SIG-M5 (cell line): ENCODE measurements at places on chromosomes 6 and 20.
A peak's percentile ranks its signal among the peaks of the same experiment; 100 is the strongest.

- DNase-seq, result no peak
Observed at GRCh38 chr6:119535332-119535731, 185.8 kb upstream of the MAN1A1 start.

GRCh38 chr6:167807200-167807599 is 19.5 kb upstream of the AFDN start:
- no peak for DNase-seq

- no peak for DNase-seq
Observed at GRCh38 chr6:43009124-43009523, 4.6 kb downstream of the MEA1 start.

DNA sequence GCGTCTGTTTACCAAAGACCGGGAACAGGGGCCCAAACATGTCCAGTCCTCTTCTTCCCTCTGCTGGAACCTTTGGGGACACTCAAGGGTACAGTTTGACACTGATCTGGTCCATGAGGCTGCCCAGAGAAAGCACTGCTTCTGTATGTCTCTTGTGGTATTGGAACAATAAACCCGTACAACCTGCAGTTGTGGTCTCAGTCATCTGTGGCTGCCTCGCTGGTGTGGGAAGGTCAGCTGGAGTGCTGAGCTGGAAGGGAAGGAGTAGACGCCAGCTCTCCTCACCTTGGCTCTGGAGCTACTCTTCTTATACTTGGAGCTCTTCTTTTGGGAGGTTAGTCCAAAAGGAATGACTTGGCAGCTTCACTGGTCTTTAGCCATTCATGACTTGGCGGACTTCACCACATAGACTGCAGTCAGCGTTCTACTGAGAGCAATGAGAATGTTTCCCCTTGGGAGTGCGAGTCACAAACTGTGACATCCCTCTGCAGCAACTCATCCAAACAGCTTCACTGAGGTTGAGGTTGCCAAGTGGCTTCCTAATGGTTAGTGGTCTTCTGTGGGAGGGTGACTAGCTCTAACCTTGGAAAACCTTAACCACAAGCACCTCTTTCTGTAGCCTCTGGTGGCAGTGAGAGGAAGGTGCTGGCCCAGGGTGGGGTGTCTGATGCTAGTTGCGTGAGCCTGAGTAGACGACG is 81.2 kb downstream of the ASXL1 start:
- DNase-seq, result no peak

DNA sequence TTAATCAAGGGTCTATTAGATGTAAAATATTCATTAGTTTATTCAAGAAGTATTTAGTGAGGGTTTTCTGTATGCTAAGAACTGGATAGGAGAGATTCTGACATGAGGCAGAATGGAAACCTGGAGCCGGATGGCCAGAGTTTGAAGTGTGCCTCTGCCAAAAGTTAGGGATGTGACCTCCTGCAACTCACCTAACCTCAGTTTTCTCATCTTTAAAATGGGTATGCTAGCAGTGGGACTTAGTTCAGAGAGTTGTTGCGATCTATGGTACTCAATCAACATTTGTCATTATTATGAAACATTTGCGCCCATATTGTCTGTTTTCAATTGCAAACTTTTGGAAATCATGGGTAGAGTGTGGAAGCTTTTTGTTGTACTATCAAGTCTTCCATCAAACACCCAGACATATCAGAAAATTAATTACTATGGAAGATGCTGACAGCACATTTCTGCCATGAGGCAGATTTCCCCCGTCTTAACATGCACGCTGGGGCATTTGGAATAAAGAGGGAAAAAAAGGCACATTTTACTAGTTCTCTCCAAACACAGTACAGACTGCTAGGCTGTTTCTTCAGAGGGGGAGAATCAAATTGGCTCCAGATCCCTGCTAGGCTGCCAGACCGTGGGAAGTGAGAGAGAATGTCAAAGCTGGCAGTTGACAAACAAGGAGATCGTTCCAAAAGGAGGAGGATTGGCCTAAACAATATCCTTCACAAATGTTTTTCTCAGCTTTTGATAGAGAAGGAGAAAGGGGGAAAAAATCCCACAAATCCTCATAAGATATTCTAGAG is 205.3 kb upstream of the TSHZ2 start:
- DNase-seq, result no peak

- no peak for DNase-seq
Observed at GRCh38 chr20:23449421-23449820, 3.3 kb downstream of the CST11 start.

DNA sequence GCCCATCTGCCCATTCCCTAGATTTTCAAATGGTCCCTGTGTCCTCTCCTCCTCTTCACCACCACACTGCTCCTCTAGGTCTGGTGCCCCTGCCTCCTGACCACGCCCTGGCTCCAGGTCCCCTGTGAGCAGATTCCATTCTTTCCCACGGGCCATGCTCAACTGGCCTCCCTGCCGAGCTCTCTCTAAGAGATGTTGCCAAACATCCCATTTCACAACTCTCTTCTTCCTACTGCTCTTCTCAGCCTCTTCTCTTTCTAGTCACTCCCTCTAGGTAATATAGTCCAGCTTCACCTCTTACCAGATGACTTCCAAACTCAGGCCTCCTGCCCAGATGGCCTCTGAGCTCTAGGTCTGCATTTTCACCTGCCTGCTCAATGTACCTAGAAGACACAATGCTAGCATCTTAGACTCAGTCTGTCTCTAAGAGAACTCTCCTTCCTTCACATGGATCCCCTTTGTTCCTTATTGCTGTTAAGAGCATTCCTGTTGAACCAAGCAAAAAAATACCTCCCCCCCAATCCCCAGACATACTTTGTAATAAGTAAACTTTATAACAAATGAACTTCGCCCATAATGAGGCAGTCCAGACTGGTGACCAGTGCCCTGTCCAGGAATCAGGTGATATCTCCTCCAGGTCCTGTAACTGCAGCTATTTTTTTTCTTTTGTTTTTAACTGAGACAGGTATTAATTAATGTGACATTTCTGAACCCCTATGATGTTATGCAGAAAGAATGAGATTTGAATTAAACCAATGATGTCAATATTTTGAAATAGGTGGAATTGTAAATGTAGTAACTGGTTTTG is 79.0 kb downstream of the LYRM4 start:
- DNase-seq, result no peak

DNA sequence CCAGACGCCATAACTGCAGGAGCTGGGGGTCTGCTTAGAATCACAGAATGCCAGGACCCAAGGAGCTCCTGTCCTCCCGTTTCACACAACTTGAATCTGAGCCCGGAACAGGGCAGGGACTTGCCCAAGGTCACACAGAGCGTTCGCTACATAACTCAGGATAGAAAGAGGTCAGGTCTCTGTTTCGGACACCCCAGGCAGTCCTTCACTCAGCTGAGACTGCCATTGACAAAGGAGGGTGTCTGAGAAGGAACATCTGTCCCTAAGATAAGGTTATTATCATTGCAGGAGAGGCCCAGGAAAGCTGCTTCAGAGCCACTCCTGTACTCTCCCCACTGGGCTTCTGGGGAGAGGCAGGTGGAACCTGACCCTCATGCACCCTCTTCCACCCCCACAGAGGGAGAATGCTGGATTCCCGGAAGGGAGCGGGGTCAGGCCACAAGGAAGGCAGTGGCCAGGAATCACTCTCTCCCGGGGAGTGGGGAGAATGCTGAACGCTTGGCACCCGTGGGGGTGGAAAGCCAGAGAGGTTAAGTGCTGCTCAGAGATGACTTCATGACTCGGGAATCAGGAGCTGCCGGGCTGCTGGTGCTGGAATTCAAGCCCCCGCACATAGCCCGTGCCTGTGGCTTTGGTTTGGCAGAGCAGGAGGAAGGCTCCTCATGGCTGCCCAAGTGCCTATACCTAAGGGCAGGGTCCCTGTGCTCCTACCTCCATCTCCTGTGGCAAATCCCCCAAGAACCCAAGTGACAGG is 10.7 kb downstream of the SDC4 start:
- no peak for DNase-seq

- DNase-seq, result no peak
Observed at GRCh38 chr6:134065706-134066105, 13.3 kb upstream of the SLC2A12 start.

- DNase-seq, result no peak
Observed at GRCh38 chr6:20599302-20600051, 65.2 kb downstream of the CDKAL1 start.

- no peak for DNase-seq
Observed at GRCh38 chr6:11258260-11259237, 26.1 kb upstream of the NEDD9 start.

DNA sequence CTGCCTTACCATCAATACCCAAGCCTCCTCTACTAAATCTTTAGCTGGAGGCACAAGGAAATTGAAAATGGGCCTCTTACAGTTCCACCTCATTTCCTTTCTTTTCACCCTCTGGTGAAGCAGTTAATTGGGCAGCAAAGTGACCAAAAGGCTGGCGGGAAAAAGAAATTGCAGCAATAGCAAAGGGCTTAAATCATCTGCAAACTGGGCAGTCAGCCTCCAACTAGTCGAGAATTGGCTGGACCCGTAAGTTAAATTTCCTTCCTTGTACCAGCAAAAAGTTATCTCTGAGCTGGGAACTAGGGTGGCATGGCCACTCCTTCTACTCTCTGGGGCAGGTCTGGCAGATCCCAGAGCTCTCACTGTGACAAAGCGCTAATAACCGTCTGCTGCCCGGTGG is 33.5 kb downstream of the GHRH start:
- no peak for DNase-seq

DNA sequence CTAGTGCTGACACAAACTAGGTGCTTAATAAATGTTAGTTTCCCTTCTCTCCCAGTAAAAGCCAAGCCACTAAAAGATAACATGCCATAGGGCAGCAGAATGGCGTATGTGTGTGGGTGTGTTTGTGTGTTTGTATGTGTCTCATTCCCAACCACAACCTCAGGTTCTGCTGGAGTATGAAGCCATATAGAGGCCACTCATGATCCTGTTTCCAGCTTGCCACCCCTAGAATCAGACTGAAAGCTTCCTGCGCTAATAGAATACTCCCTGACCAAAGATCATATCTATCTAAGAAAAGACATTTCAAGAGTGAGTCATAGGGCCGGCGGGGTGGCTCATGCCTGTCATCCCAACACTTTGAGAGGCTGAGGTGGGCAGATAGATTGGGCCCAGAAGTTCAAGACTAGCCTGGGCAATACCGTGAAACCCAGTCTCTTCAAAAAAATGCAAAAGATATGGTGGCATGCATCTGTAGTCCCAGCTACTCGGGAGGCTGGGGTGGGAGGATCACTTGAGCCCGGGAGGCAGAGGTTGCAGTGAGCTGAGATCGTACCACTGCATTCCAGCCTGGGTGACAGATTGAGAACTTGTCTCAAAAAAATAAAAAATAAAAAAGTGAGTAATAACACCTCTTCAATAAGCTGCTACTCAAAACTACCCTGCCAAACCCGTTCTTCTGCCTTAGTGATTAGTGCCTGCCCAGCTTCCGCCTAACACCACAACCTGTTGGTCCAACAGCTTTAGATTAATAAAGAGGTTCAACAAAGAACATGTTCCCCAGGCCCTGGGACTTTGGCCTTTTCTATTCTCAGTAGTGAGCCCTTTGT is 11.8 kb upstream of the SNRPC start:
- no peak for DNase-seq

DNA sequence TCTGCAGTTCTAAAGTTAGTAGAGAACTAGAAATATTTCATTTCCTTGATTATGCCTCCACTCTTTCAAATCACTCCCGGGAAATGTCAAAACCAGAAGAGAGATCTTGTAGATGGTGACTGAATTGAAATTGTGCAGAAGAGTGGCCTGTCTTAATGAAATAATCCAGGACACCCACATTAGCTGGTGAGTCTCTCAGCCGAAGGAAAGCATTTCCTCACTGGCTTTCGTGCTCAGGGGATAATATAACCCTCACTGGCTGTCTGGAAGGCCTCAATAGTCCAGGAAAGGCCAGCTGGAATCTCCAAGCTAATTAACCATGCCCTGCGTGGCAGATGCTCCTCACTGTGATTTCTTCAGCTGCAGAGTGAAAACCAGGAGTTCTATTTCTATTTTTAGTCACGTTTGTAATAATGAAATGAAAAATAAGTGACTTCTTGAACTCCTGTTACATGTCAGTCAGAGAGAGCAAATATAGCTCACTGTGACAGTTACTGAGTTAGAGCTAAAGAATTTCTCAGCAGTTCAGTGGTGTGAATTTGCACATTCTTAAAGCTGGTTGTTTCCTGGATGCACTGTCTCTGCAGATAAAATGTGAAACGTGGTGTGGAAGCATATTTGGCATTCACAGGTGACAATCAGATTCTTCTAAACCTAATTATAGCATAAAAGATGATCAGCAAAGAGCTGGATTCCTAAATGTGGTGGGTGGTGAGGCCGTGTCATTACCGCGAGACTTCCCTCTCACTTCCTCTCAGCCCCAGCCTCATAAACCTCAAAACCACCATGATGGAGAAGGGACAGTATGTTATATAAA is 211.7 kb downstream of the LMBRD1 start:
- DNase-seq, result no peak

DNA sequence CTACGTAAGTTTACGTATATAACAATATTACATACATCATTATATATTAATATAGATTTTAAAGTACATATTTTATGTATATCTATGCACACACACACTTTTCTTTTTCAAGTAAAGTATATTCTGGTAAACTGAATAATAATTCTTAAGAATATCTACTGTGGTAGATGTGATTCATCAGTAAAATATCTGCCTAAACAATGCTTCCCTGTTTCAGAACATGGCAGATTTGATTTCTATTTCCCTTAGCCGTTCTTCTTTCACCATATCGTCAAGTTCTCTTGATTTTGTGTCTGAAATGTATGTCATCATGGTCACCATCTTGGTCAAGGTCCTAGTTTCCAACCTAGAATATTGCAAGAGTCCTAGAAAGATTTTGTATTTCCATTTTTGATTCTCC is 195.6 kb downstream of the HDGFL1 start:
- no peak for DNase-seq

GRCh38 chr6:144063744-144064401 is 31.5 kb downstream of the SF3B5 start:
- peak; percentile 48 for DNase-seq

- no peak for DNase-seq
Observed at GRCh38 chr20:41009946-41010345, 18.7 kb upstream of the TOP1 start.

DNA sequence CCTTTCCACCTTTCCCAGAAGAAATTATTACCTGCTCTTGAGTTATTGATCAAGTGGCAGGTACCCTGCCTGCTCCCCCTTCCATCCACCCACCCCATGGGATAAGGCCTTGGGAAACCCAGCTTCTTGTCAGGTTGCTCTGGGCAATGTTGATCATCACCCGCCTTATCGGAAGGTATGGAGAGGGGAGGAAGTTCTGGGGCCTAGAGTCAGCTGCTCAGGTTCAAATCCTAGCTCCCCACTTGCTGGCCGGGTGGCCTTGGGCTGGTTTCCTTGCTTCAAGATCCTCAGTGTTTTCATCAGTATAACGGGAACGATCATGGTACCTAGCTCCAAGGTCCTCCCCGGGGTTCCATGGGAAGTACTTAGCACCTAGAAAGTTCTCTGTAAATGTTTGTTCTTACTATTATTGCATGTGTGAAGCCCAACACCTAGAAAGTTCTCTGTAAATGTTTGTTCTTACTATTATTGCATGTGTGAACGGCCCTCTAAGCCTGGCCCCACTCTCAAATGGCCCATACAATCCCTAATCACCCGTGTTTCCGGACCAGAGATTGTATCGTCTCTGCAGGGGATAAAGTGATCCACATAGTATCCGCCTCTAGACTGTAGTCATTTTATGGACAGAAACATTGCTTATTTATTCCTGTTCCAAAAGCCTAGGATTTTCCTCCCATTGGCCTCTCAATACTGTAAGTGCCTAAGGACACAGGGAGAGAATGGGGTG is 1.1 kb upstream of the PREX1 start:
- DNase-seq, result no peak
